Chondrocyte (in vitro differentiated cells): ENCODE measurements at places on chromosomes 11 and 22.

GRCh38 chr11:69354545-69354897 is 60.6 kb downstream of the MYEOV start:
- DNase-seq, result no peak

- no peak for DNase-seq
These were observed 3.6 kb downstream of the C11orf87 start for GRCh38 chr11:109425554-109425953.

DNA sequence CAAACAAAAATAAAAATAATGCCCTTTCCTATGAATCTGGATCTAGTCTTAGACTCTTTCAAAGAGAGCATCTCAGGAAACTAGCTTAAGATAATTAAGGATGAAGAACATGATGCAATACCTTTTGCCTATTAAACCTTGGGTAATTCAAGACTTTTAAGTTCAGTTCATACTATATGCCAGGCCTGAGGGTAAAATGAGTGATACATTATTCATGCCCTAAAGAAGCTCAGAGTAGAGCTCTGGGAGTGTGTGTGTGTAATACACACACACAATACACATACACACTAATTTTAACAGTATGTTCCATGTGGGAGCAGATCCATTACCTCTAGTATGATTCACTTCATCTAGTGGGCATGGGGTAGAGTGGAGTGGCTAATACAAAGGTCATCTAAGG is 651.4 kb upstream of the CHORDC1 start:
- DNase-seq, result no peak

DNA sequence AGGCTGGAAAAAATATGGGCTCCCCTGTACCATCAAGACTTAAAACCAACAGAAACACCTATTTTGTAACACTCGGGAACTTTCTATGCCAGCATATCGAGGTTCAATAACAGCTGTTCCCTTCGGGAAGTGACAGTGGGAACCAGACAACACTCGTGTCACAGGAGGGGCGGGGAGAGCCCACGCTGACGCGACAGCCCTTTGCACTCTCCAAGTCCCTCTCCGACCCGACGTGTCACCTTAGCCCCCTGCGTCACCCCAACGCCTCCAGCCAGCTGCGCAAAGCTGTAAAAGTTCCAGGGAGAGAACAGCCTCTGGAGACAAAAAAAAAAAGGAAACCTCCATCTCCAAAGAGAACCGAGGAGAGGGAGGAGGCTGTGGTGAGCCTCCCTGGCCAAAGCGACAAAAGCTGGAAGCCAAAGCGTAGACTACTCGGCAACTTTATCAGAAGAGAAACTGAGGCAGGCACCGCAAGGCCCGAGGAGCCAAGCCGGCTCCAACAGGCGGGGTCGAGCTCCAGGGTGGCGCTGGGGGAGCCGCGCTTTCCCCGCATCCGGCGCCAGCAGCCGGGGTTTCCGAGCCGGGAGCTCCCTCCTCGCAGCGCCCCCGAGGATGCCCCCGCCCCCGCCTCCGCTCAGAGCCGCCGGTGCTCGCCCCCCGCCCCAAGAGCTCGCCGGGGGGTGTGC is 751 bp downstream of the ARFGAP3 start:
- DNase-seq, result peak; percentile 59

DNA sequence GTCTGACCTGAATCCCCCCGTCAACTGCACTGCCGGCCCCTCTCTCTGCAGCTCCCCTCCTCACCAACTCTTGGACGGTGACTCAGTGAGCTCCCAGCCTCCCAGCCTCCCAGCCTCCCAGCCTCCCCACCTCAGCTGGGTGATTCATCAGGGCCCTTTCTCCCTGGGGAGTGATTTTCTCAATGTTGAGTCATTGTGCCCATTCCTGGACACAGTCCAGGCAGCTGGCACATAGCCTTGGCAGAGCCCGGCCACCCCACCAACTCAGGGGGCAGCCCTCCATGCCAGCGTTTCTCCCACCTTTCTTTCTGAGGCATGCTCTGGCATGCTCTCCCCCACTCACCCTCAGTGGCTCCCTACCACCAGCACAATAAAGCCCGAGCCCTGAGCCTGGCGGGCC is 30.7 kb downstream of the PDE2A start:
- DNase-seq, result no peak

DNA sequence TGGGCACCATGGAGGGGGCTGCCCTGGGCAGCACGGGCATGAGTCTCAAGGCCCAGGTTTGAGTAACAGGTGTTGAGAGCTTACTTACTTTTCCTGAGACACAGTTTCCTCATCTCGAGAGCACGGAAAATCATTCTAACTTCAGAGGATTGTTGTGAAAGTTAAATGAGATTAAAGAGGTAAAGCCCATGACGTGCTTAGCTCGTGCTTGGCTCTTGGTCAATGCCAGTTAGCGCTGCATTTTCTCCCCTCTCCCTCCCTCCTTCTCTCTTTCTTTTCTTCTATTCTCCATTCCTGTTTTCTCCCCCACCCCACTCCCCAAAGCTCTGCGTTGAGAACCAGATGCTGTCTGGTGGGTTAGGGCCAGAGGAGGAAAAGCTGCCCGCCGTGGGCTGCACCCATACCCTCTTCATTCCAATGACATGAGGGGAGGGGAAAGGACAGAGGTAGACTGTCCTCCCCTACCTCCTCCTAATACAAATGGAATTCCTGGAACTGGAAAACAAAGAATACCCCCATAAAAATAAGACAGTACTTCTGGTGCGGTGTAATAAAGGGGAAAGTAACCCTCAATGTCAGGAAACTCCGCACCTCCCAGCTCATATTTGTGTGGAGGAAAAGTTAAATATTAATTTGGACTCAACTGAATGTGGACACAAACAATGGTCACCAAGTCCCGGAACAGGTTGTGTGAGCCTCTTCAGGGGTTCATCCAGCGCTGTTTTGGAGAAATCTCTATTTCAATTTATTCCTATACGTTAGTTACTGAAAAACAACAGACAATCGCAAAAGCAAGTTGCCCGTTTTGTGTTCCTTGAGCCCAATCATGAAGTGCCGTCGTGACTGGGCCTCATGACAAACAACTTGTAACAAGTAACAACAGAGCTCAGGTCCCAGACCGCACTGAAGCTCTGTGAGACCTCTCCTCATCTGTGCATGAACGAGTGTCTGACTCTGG is 54.8 kb upstream of the B3GAT1 start:
- no peak for DNase-seq

DNA sequence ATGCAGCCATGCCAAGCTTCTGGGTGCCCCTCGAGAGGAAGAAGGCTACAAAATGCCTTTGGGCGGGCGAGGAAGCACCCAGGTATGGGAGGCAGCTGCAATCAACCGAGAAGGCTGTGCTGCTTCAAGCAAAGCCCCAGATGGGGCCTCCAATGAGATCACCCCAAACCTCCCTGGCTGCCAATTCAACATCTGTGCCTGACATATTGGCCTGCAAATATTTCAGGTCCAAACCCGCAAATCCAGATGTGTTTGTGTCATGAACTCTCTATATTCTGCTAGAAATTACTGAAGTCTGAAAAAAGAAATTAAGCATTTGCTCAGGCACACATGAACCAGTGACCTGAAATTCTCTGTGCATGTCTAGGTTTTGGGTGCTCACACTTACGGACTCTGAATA is 78.8 kb upstream of the RCN1 start:
- no peak for DNase-seq

- DNase-seq, result no peak
These were observed 6.5 kb upstream of the NPAS4 start for GRCh38 chr11:66414120-66414934.

DNA sequence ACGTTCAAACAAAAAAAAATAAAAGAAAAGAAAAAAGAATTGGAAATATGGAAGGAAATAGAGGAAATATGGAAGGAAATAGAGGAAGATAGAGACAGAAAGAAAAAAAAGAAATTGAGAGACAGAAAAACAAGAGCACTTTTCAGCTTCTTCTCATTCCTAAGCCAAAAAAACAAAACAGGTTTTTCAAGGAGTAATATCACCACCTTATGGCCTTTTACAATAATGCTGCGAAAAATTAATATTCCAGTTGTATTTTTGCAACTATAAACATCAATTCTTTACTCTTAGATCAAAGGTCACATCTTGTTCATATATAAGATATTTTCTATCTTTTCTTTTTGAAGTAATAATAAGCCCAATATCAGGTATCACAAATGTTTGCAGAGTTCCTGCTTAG is 328.3 kb downstream of the FAT3 start:
- DNase-seq, result no peak

DNA sequence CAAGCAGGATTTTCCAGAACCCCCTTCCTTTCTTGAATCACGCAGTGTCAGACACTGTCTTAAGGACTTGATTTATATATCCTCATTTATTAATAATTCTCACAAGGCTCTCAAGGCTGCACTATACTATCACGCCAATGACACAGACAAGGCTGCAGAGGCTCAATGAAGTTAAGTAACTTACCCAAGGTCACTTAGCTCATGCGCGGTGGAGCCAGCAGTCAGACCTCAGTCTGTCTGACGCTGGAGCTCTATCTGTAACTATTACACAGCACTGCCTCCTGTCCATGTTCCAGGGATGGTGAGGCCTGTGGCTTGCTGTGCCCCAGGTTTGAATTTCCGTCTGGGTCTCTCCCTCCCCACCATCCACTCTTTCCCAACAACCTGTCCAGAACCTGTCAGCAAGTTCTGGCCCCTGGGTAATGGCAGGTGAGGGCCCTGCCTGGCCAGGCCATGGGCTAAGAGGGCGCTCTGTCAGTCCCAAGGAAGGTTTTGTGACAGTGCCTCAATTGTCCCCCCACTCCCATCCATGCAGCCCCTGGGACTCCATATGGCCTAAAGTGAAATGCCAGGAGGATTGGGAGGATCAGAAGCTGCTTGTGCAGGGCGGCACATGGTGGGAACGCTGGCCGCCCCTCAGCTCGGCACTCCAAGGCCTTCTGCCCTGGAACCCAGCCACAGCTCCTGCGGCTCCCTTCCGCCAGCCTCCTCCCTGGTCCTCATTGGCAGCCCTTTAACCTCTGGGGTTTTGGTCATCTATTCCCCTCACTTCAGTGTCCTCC is 8.6 kb downstream of the KCNC1 start:
- DNase-seq, result peak; percentile 66

DNA sequence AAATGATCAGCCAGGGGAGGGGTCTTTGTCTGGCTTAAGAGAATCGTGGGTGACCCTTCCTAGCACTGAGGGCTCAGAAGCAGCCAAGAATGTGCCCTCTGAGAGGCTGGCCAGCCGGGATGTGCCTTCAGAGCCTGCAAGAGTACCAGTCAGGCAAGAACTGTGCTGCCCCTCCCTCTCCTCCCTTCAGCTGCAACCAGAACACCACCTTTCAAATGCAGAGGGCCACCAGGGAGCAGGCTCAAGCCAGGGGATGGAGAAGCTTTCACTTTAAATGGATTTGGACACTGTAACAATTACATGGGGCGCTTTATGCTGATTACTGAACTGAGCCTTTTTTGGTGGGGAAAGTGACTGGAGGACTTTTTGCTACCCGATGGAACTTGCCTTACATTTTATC is 44.9 kb upstream of the TENM4 start:
- no peak for DNase-seq

DNA sequence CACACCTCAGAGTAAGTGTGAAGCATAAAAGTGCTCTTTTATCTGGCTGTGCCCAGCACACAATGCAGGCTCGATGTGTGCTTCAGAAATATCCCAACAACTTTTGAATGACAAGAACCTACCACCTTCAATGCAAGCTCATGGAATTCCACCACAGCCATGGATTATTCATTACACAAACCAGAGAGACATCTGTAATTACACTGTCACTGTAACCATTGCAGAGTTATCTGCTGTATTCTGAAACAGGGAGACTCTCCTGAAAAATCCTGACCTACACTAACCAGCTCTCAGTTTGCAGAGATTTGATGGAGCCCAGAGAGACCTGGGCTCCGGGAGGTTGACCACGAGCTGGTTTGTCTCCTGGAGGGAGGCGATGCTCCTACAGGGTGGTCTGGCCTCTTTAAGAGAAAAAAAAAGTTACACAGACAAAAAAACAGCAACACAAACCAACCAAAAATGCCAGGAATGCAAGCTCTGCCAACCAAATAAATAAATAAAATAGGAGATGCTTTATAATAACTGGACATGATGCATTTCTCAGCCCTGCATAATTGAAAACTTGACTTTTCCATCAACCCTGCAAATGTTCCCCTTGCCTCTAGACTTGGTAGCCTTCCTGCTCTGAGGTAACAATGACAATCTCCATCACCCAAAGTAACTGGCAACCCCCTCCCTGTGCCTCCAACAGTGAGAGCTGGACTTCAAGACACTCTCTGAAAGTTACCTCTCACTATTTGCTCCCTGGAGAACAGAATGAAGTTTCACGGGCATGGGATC is 69.7 kb downstream of the ETS1 start:
- DNase-seq, result no peak

DNA sequence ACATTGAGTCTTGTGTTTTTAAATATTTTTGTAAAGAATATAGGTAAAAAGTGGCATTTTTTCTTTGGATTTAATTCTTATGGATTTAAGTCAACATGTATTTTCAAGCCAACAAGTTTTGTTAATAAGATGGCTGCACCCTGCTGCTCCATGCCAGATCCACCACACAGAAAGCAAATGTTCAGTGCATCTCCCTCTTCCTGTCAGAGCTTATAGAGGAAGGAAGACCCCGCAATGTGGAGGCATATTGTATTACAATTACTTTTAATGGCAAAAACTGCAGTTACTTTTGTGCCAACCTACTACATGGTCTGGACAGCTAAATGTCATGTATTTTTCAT is 333 bp upstream of the CD3E start:
- no peak for DNase-seq

DNA sequence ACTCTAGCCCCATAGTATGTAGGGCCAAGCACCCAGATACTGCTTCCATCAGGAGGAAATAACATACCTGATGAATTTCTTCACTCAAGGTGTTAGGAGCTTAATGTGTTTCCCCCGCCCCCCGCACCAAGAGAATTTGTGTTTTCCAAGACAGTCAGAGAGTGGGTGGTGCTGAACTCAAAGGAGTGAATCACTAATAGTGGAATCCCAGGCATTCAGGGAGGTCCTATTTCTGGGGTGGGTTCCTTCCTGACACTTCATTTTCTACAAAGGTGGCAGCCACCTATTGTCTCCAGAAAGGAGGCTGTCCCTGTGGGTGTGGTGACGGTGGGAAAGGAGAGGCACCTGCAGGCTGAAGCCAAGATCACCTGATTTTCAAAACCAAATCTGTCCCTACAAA is 50.8 kb upstream of the ELF5 start:
- no peak for DNase-seq

DNA sequence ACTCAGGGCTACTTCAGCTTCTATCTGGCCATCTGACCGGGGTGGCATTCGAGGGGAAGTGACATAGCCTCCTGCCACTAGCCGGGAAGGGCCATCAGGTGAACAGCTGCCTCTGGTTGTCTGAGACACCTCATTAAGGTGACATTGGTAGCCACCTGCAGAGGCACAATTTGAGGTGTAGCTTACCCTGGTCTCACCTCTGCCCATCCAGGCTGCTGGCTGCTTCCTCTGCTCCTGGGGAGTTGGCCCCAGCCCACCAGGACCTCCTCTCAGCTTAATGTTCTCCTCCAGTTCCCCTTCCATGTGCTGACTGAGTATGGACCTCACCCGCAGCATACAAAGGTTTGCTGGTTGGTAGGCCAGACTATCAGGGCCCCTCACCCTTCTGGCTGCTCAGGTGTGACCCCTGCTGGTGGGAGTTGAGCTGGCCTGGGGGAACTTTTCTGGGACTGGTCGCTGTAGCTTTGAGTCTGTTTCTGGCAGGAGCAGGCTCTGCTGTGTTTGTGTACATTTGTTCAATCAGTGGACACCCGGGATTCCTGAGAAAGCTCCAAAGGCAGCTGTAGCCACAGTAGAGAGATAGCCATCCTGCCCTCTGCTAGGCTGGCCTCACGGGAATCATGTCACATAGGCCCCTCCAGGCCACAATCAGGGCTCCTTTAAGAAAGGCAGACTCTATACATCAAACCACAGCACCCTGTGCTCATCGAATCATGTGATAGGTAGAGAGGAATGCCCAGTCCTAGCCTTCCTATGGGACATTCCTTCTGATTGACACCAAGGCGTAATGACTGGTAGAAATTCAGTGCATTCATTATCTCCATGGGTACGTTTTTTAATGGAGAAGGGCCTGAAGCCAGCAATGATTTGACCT is 295.1 kb upstream of the PLET1 start:
- no peak for DNase-seq
